Fibroblast of skin of abdomen (primary cell): ENCODE measurements at places on chromosomes 1 and 21.

DNA sequence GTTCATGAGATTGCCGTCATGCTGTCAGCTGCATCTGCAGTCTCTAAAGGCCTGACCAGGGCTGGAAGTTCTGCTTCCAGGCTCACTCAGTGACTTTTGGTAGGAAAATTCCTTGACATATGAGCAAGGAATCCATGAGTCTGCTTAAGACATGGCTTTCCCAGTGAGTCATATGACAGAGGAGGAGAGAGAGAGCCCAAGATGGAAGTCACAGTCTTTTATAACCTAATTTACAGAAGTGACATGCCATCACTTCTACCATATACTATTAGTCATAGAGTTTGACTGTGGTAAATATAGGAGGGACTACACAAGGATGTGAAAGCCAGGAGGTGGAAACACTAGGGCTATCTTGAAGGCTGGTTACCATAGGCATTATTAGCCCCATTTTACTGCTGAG is 115.2 kb downstream of the ROR1 start:
- peak; percentile 53 for DNase-seq

DNA sequence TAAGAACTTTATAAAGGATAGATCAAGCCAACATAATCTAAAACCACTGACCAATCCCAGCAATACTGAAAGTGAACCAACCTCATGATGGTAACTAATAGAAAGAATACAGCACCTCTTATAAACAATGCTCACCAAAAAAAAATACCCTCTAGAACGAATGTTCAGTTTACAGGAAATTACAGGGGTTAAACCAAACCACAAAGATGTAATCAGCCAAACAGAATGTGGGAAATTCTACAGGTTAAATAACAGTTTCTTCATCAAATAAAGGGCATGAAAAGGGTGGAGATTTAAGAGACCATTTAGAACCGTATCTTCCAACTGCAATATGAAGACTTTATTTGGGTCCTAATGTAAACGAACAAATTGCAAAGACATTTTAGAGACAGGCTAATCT is 30.4 kb downstream of the ARID4B start:
- DNase-seq, result no peak

DNA sequence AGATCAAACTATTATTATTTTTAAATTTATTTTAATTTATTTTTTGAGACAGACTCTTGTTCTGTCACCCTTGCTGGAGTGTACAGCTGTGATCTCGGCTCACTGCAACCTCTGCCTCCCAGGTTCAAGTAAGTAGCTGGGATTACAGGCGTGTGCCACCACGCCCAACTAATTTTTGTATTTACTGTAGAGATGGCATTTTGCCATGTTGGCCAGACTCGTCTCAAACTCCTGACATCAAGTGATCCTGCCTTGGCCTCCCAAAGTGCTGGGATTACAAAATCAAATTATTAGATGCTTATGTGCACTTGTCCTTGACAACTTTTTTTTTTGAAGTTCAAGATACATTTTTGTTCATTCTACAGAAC is 15.4 kb downstream of the LIN9 start:
- no peak for DNase-seq

DNA sequence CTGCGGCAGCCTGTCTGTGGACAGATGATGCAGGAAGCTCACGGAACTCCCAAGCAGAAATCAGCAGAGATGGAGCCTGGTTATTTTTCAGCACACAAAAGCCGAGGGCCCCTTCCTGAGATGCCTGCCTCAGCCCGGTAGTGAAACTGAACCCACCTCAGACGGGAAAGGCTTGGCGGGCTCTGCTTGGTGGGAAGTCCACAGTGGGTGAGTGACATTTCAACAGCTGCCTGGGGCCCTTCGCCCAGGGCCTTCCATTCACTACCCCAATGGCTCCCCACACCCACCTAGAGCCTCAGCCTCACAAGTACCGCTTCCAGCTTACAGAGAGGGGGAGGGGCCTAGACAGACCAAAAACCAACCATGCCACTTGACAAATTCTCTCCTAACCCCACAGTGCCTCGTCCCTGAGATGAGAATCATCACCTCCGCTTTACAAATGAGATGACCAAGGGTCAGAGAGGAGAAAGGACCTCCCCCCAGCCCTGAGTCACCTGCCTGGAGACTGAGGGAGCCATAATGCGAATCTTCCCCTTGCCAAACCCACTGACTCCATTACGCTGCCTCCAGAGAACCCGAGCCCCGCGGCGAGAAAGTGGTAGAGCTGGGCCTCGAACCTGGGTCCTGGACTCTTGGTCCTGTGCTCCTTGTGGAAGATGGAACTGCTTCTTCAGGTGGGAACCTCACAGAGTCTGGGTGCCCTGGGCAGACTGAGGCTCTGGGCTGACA is 3.4 kb upstream of the ECE1 start:
- DNase-seq, result no peak

GRCh38 chr1:164977561-164977960 is 379.0 kb downstream of the LMX1A start:
- no peak for DNase-seq
